ENCODE measurements at places on chromosomes 3 and 15.

GRCh38 chr3:23182996-23183513 lies 20.1 kb upstream of the UBE2E2 start:
- DNase-seq = no peak

- DNase-seq = no peak
Measured at GRCh38 chr3:122200661-122201060, 17.2 kb downstream of the CASR start.

- DNase-seq = no peak
Measured at GRCh38 chr3:71949442-71949841, 164.5 kb upstream of the PROK2 start.

- DNase-seq = no peak
Measured at GRCh38 chr15:42206406-42206805, 1.7 kb downstream of the VPS39 start.

GRCh38 chr15:59444980-59445545 lies 7.1 kb downstream of the FAM81A start:
- no peak for DNase-seq

DNA sequence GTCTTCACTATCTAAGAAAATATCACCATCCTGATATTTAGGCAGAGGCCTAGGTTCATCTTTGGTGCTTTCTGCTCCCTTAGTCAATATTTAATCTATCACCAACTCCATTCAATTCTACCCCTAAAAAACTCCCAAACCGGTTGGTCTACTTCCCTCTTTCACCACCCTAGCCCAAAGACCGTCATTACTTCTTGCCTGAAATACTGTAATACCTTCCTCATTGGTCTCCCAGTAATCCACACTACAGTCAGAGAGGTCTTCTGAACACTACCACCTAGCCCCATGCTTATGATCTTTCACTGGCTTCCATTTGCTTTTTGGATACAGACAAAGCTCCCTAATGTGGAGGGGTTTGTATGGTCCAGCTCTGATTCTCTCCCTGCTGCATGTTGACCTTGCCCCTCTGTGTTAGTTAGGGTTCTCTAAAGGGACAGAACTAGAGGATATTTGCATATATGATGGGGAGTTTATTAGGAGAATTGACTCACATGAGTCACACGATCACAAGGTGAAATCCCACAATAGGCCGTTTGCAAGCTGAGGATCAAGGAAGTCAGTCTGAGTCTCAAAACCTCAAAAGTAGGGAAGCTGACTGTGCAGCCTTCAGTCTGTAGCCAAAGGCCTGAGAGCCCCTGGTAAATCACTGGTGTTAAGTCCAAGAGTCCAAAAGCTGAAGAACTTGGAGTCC lies 36.4 kb upstream of the ATP2C1 start:
- no peak for DNase-seq

DNA sequence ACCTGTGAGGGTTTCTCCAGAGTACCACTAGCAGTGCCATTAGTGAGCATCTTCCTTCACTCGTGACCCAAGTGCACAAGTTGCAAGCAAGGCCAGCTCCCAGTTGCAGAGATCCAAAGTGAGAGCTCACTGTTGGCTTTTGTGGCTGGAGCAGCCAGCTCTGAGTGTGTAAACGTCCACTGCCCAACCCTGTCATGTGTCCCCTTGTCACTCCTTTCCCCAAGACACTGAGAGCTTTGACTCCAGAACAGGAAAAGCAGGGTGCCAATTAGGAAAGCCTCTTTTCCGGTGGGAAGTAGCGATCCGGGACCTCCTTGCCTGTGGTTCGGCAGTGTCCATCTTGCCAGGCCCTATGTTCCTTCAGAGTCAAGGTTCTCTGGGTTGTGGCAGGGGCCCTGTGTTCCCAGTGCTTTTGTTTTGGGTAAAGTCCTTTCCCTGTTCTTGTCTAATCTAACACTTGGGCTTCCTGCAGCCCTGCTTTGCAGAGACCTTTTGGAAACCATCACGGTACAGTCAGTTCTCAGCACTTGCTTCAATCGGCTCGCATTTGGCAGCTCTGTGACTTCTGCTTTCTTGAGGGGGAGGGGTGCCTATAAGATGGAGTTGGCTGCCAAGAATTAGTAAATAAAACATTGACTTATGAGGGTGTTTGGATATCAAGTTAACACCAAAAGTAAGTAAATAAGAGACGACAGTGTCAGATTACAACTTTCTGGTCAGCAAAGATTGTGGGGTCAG lies 90.5 kb downstream of the DNASE1L3 start:
- DNase-seq = no peak

- DNase-seq = no peak
Measured at GRCh38 chr3:51198477-51198876, 186.6 kb upstream of the MANF start.

DNA sequence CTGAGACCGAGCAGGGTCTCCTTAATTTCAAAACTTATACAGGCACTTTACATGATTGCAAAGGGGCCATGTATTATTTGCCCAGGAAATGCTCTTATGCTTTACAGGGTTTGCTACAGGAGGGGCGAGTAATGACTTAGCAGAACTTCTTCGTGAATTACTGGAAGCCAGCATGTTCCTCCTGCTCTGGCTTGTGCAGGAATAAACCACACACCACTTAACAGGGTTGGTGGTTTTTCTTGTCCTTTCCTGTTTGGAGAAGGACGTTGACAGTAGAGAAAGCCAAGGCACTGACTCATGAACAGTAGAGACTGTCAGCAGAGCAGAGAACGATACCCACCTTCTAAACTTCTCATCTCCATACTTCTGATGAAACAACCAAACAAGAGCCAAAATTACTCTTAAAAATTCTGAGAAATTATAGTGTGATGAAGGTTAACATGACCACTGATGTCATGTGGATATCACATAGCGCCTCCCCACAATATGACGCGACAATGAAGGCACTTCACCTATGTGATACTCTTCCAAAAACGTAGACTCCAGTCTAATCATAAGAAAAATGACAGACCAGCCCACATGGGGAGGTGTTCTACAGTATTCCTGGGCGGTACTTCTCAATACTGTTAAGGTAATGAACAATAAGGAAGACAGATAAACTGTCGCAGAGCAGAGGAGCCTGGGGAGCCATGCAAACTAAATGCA lies 24.7 kb upstream of the MCTP2 start:
- DNase-seq = peak; percentile 9

GRCh38 chr15:31332681-31333071 lies 6.0 kb downstream of the KLF13 start:
- no peak for DNase-seq

DNA sequence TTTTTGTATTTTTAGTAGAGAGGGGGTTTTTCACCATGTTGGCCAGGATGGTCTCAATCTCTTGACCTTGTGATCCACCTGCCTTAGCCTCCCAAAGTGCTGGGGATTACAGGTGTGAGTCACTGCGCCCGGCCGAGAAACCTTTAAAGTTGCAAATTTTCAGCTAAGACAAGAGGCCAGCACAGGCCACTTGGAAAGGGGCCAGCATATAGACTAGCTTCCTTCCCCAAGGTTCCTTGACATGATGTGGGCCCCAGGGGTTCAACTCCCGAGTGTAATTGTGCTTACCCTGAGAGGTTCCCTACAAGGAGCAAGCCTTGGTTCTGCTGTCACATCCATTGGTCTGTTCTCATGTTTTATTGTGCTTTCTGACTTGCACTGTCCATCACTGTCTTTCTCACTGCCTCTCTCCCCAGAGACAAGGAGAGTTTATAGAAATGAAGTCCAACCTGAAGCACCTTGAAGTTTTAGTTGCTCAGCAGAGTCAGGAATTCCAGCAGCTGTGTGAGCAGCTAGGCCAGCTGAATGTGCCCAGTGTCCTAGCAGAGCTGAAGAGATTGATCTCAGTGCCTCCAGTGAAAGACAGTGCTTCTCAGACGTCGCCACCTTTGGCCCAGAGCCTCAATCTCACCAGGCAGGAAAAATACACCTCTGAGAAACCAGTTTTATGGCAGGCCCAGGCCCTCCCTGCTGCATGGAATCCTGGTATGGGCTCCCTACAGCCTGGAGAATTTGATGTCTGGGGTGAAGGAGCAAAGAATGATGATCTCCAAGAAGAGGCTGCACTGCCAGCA lies 21.1 kb downstream of the C3orf62 start:
- no peak for DNase-seq

GRCh38 chr3:137471558-137472204 lies 292.4 kb upstream of the SOX14 start:
- no peak for DNase-seq

DNA sequence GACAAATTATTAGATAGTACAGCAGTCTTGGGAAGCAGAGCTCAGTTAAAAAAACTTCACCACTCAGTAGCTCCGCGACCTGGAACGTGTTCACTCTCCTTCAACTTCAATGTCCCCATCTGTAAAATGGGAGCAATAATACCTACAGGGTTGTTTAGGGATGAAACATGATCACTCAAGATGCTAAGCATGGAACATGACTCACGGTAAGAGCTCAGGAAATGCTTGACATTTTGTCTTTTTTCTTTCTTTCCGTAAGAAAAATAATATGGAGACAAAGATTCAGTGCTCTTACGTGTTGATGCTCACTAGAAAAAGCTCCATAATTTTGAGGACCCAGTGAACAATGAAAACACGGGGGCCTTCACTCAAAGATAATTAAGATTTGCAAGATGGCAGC lies 606.7 kb upstream of the MDFIC2 start:
- no peak for DNase-seq

DNA sequence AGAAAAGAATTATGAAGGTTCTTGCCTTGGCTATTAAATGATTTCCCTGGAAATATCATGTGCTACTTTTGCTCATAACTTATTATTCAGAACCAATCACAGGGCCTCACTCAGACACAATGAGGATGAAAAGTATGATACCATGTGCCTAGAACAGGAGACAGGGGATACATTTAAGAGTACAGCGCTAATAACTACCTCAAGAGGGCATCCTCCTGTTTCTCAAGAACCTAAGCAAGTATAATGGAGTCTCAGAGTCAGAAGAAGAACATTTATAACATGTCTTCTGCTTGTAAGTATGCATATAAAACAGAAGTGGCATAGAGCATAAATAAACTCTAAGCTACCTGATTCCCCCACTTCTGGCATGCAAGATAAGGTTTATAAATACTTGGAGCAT lies 125.4 kb upstream of the MME start:
- DNase-seq = no peak

GRCh38 chr3:182637350-182638110 lies 155.8 kb upstream of the ATP11B start:
- no peak for DNase-seq

DNA sequence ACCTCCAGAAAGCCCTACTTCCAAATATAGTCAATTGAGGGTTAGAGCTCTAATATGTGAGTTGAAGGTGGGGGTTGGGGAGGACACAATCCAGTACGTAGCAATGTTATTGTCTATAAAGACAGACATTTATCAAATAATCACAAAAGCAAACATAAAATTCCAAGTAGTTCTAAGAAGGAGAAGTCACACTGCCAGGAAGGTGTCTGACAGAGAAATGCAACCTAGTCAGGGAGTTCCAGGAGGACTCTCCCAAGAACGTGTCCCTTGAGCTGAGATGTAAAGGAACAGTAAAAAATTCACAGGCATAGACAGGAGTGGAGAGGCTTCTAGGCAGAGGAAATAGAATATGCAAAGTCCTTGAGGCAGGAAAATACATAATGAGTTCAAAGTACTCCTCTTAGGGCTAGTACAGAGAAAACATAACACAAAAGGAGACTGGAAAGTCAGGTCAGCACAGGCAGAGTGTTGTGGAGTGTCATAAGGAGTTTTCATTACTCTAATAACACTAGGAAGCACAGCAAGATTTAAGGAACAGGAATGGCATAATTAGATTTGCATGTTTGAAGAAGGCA lies 277.6 kb upstream of the STT3B start:
- no peak for DNase-seq

- no peak for DNase-seq
Measured at GRCh38 chr3:184345317-184346144, 8.1 kb downstream of the FAM131A start.

DNA sequence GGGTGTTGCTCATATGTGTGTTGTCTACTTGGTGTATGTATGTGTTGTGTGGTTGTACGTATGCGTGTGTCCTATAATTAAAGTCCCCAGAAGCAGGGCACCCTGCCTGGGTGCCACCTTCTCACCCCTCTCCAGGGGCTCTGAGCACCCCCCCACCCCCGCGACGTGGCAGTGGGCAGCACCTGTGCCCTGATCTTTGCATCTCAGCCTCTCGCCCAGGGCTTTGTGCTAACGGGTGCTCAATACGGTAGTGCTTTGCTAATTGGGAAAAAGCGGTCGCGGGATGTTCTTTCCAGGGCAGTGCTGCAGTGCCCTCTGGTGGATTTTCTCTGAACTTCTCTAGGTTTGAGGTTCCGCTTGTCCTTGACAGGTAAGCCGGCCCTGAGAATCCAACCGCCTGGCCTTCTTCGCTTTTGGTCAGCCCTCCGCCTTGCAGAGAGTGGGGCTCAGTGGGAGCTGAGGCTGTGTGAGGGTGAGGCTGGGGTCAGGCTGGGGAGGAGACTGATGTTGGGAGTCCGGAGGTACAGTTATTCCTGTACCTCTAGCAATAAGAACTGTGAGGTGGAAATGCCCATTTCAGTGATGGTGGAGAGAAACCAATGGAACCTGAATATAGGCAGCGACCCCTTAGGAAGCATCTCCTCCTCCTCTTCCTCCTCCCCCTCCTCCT lies 17.6 kb upstream of the EPHB3 start:
- peak; percentile 83 for DNase-seq

DNA sequence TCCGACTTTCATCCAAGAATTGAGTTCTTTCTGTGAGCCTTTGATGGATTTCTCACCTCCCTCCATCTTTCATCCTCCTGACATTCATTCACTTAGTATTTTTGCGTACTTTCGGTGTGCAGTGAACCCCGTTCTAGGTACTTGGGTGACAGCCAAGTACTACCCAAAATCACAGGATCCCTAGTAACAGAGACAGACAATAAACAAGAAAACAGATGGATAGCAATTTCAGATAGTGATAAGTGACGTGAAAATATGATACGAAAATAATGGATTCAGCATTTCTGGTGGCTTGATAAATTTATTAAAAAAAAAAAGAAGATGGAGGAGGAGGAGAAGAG lies 264 bp upstream of the CMTM6 start:
- DNase-seq = no peak
